ENCODE measurements at places on chromosomes 3 and 15.

GRCh38 chr3:192917028-192917403 is 640 bp downstream of the MB21D2 start:
- DNase-seq: no peak

DNA sequence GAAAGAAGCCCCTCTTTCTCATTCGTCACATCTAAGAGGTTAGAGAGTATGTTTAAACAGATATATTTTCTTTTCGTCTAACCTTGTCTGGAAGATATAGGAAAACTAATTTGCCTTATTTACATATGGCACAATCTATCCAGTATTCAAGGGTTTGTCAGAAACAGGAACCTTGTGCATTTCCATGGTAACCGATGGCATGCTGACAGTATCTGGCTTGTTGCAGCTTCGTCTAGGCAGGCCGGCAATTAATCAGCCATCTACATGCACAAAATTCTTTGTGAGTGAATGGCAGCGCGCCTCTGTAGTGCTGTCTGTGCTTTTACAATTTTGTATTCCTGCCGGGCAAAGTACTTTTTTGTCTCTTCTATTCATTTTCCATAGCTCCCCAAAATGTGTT is 294.0 kb upstream of the SOX2 start:
- DNase-seq: no peak

- no peak for DNase-seq
Observed at GRCh38 chr15:22844421-22845288, 6.2 kb downstream of the NIPA2 start.

DNA sequence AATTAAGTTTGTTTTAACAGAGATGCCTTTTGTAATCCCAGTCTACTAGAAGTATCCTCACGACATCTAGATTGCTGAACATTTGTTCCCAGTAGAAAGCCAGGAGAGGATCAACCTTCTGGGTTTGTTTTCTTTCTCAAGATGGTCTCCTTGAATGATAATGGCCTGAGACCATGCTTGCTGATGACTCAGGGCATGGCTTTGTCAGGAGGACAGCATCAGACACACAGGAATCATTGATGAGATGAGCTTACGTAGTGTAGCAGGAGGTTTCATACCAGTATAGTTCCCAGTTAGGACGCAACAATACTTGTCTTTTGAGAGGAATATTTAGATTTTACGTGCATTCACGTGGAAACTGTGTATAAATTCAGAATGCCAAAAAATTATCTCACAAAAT is 38.6 kb downstream of the ATP1B3 start:
- DNase-seq: no peak

GRCh38 chr3:5122741-5123706 is 932 bp downstream of the ARL8B start:
- DNase-seq: no peak

DNA sequence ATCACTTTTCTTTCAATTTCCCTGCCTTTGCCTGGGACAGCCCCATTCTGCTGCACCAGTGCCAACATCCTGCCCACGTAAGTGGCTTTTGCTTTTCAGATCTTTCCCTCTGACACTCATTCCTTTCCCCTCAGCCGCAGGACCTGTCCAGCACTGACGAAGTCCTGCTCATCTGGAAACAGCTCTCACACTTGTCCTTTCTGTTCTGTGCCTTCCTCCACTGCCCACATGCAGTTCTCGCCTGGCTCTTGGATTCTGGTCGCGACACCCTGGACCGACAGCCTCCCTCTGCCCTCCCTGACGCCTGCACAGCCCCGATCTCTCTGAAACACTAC is 99.7 kb downstream of the ADCY5 start:
- no peak for DNase-seq

DNA sequence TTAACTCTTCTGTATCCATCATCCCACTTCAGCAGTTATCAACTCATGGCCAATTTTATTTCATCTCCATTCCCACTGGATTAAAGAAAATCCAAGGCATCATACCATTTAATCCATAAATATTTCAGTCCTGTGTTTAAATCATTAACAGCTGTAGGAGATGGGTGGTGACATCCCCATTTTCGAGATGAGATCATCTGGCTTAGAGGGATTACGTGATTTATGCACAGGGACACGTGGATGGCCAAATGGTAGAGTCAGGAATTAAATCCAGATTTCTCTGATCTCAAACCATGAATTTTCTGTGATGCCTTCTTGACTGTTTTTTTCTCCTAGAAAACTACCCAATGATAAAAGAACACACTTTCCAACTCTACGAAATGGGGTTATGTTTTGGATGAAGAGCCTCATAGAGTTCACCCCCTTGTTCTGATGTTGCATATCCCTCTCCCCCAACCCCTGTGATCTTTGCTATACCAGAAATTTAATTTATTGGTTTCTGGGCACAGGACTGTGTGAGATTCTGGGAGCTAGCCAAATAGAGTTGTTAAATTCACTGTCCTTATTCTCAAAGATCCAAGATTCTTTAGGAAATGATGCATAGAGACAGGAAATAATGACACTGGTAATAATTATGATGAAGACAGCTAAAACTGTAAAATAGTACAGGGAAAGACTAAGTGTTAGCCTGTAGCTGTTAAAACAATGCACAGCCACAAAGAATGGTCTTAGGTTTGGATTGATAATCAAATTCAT is 7.4 kb downstream of the ZNF589 start:
- DNase-seq: no peak

DNA sequence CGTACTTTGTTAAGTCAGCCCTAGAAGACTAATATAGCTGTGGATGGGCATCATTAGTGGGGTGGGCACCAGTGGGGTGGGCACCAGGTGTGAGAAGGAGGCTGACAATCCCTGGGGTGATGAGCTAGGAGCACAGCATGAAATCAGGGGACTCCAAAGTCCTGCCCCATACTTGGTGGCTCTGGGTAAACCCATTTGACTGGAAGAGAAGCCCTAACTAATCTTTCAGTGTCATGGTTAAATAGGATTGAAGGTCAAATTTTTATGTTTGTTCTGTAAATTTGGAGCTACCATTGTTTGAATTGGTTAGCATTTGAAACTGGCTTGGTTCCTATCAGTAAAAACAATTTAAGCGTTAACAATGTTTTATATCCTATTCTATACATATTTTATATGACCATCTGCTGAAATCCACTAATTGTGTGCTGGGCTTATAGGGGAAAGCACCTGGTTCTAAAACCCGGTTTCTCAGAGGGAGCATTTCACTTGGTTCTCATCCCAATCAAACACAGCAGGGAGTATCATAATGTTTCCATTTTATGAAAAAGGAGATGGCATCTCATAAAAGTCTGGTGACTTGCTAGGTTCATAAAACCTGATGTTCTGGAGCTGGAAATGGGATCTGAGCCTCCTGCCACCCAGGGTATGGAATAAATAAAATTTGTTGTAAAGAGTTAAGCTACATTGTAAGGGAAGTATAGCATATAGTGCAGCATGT is 87.7 kb upstream of the HACD2 start:
- no peak for DNase-seq

DNA sequence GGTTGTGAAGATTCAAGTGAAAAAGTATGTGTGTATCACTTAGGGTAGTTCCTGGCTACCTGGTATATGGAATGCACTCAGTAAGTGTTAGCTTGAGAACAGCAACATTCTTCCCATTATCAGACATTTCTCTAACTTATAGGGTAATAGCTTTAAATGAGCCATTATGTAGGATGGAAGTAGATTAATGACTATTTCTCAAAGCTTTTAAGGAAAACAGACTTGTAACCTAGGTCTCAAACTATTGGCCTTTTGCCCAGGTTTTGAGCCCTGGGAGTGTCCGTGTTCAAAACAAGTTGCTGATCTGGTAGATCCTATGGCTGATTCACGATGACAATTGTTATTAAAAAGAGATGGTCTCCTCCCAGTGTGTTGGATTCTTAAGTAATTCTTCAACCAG is 129.1 kb upstream of the UMPS start:
- DNase-seq: no peak

DNA sequence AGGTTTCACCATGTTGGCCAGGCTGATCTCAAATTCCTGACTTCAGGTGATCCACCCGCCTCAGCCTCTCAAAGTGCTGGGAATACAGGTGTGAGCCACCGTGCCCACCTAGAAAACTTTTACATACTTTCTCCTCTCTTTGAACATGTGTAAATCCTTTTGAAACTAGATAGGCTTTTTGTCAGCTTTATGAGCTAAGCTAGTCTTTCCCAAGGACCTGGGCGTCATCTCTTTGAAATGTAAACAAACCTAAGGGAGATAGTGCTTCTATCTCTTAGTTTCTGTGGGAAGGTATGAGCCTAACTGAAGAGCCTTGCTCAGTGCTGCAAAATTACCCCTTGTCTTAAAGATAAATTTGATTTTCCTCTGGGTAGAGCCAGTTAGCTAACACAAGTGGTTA is 4.8 kb downstream of the CX3CR1 start:
- DNase-seq: no peak

- DNase-seq: no peak
Observed at GRCh38 chr3:138263104-138263503, 66.5 kb downstream of the NME9 start.

- DNase-seq: no peak
Observed at GRCh38 chr3:56593455-56594158, 36.6 kb downstream of the CCDC66 start.

DNA sequence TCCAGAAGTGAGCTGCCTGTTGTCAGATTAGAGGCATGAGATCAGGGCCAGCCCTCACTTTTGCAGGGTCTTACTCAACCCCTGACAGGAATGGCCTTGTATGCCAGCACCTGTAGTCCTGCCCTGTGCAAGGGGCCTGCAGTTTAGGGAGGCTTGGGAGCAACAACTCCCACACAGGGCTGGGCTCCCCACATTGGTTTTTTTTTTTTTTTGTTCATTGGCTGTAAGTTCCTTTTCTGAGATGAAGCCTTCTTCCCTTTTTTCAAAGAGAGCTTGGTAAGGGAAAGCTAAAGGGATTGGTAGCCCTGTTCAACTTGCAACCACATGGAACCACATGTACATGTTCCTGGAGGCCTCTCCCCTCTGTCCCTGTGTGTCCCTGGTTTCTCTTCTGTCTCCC is 46.4 kb downstream of the TNFAIP8L3 start:
- DNase-seq: no peak

- no peak for DNase-seq
Observed at GRCh38 chr15:70316059-70316600, 218.4 kb upstream of the TLE3 start.

DNA sequence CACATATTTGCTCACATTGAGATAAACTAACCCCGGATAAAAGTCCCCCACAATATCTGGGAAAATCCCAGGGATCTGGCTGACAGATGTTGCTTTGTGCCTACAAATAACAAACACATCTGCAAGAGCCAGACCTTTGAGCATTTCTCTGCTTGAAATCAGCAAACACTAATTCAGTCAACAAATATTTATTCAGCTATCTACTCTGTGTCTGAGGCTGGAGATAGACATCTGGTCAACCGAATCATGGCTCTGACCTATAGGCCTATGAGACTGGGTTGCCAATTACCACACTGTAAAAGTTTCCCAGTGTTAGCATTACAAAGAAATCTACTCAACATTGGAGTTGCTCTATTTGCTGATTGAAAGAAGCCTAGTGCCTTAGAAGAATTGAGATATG is 201.1 kb upstream of the CADPS start:
- DNase-seq: no peak

DNA sequence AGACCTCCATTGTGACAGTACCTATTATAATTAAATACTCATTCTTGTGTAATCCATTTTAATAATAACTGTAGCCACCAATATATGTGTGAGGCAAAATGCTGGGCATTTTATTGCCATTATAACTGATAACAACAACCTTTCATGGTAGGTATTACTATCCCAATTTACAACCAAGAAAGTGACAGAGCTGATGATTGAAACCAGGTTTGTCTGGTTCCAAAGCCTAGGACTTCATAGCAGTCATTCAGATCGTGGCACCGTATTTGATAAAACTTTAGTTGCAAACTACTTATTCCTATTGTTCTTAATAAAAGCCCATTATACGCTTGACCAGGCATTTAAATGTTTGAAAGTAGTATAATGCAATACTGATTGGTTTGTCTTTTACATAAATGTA is 26.4 kb upstream of the VILL start:
- DNase-seq: no peak

DNA sequence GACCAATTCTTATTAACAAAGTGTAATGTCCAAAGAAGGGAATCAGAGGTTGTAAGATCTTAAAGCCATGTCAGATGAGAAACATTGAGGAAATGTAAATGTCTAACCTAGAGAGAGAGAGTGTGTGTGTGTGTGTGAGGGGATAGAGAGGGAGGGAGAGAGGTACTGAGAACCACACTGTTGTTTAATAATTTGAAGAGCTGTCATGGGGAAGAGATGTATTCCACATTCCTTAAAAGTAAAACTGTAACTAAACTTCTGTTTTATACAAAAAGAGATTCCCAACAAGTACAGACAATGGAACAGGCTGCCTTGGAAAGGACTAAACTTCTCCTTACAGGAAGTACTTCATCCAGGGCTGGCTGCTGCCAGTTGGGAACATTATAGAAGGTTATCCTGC is 68.9 kb upstream of the BOC start:
- DNase-seq: no peak

- no peak for DNase-seq
Observed at GRCh38 chr3:61311044-61311443, 59.8 kb upstream of the FHIT start.

DNA sequence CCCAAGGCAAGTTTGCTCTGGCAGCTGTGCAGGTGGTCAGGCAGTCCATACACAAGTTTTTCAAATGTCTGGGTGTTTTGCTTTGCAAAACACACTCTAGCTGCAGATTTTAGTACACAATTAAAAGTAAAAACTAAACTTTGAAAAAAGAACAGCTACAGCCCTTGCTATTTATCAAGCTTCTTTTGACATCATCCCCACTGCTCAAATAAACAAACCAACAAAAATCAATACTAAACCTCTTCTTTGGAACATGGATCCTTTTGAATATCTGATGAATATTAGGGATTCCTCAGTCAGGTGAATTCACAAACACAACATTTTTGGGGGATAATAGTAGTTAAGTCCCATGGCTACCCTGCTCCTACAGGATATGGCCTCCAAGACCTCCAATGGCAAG is 249.2 kb downstream of the SUCLG2 start:
- no peak for DNase-seq

DNA sequence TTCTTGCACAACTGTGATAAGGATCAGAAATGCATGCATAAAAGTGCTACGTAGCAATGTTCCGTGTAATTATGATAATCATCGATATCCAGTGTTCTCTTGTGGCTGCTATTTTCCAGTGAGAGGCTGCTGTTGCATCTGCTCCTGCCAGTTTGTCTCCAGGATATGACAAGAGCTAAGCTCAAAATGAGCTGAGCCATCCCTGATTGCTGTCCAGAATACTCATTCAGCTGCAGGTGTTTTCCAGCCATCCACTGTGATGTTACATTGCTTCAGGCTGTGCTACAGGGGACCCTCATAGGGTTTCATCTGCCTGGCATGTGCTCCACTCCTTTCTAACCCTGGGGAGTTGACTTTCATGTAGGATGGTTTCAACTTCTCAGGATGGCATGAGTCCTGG is 976.0 kb downstream of the ROBO1 start:
- no peak for DNase-seq

DNA sequence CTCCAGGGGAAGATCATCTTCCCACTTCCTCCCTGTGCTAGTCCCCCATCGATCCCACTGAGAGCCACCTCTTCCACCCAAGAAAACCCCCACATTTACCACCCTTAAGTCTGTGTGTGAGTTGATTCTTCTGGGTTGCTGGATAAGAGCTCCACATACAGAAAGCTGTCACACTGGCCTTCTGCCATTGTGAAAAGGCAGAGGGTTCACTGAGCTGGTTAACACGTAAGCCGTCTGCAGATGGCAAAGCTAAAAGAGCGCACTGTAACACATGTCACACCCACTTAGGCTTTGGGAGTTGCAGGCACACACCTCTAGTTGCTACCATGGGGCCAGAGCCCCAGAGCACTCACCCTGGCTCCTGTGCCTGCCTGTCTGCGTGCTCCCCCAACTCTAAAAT is 309.8 kb upstream of the LRRC3B start:
- DNase-seq: no peak

Measured in stimulated activated CD8-positive, alpha-beta memory T cell treated with anti-CD3 and anti-CD28 coated beads, Interleukin-7, amount 100 ng/mL, for 1 hour (primary cell).